Thymus (tissue), 14 donors: ENCODE measurements at places on chromosomes 7 and 10. TPM values are rescaled to one million over a fixed set of nuclear protein-coding genes. Genes with fewer than 3 reads are reported as not detected.

The CACNA2D1 gene
- total RNA-seq = 8.4 TPM

DNA sequence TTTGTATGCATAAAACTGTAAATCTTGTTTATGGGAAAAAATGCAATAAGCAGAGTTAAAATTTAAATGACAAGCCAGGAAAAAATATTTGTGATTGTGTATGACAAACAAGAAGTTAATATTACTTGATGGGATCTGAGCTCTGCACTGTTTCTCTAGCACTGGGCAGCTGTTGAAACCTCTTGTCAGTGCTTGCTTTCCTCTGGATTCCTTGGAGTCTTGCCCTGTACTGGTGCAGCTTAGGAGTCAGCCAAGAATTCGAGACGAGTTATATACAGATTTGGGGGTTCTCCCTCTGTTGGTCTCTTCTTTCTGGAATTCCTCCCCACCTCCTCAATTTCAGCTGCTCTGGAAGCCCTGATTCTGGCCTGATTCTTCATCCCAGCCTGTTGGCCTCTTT is 24.3 kb upstream of the OPN4 start:
- peaks cover 15% of the 10 kb centered on the region for H3K27me3 ChIP-seq
- H3K4me3 ChIP-seq = no peak overlapping the region
- no peaks in the 10 kb centered on the region for H3K36me3 ChIP-seq
- no peak overlapping the region for H3K27ac ChIP-seq
- no peaks in the 10 kb centered on the region for H3K4me1 ChIP-seq

GRCh38 chr10:21296575-21297355 is 228.7 kb downstream of the SKIDA1 start:
- no peaks in the 10 kb centered on the region for H3K27me3 ChIP-seq
- no peak for DNase-seq
- H3K4me1 ChIP-seq = no peaks in the 10 kb centered on the region
- no peaks in the 10 kb centered on the region for H3K36me3 ChIP-seq

The PRR15 gene
- total RNA-seq = 0.09 TPM

The RNF32 gene
- total RNA-seq = 1.2 TPM

GRCh38 chr7:30799206-30799975 is 28.2 kb downstream of the MINDY4 start:
- peaks cover 8% of the 10 kb centered on the region for H3K4me1 ChIP-seq
- no peak overlapping the region for H3K4me3 ChIP-seq
- no peaks in the 10 kb centered on the region for H3K27me3 ChIP-seq
- no peak overlapping the region for H3K27ac ChIP-seq
- H3K36me3 ChIP-seq = no peaks in the 10 kb centered on the region

GRCh38 chr7:134533288-134533771 is 6.0 kb downstream of the AKR1B10 start:
- no peak for DNase-seq
- H3K36me3 ChIP-seq = no peaks in the 10 kb centered on the region
- H3K4me1 ChIP-seq = no peaks in the 10 kb centered on the region
- H3K4me3 ChIP-seq = no peak overlapping the region
- H3K27me3 ChIP-seq = peaks cover 2% of the 10 kb centered on the region

DNA sequence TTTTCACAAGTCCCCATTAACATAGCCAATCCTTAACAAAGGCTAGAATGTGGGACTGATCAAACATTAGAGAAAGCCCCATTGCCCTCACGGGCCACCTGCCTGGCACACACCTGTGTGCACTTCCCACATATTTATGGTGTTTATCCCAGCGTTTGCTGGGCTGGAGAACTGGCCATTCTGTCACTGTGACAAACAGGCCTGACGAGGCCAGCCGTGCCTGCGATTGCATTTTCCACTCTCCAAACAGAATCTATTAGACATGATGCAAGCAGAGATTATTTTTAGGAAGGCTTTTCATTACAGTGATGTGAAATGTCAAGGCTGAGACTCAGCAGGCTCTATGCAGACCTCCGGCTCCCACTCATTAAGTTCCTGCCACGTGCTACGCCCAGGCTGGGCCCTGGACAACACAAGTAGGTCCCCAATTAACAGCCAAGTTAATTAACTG is 20.4 kb downstream of the PTPRN2 start:
- DNase-seq = no peak
- H3K4me1 ChIP-seq = no peaks in the 10 kb centered on the region
- no peak overlapping the region for H3K4me3 ChIP-seq
- no peaks in the 10 kb centered on the region for H3K36me3 ChIP-seq
- no peak overlapping the region for H3K27ac ChIP-seq

DNA sequence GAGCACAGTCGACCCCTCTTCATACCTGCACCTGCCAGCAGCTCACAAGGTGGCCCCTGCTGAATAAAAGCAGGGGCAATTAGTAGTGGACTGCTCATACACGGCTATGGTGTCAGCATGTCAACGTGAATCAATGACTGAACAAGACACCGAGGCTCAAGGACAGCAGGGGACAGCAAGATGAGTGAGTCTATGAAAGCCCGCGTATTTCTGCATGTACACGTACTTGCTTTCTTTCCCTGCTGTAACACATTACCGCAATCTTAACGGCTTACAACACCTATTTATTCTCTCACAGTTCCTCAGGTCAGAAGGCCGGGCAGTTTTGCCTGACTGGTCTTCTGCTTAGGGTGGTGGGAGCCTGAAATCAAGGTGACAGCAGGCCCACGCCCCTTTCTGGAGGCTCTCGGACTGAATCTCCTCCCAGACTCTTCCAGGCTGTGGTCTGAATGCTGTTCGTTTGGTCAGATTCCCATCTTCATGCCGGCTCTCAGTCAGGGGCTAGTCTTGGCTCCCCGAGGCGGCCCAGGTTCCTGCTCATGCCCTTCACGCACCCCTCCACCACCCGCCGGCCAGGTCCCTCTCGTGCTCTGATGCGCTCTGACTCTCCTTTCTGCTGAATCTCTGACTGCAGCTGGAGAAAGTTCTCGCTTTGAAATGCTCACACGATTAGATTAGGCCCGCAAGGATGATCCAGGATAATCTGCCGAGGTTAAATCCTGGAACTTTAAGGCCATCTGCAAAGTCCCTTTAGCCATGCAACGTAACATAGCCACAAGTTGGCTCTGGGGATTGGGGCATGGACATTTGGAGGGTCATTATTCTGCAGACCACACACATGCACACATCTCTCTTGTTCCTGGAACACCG is 7.8 kb upstream of the PPP2R2D start:
- no peak overlapping the region for H3K4me3 ChIP-seq
- peaks cover 24% of the 10 kb centered on the region for H3K27me3 ChIP-seq
- DNase-seq = no peak
- H3K27ac ChIP-seq = no peak overlapping the region
- H3K36me3 ChIP-seq = no peaks in the 10 kb centered on the region
- H3K4me1 ChIP-seq = no peaks in the 10 kb centered on the region

DNA sequence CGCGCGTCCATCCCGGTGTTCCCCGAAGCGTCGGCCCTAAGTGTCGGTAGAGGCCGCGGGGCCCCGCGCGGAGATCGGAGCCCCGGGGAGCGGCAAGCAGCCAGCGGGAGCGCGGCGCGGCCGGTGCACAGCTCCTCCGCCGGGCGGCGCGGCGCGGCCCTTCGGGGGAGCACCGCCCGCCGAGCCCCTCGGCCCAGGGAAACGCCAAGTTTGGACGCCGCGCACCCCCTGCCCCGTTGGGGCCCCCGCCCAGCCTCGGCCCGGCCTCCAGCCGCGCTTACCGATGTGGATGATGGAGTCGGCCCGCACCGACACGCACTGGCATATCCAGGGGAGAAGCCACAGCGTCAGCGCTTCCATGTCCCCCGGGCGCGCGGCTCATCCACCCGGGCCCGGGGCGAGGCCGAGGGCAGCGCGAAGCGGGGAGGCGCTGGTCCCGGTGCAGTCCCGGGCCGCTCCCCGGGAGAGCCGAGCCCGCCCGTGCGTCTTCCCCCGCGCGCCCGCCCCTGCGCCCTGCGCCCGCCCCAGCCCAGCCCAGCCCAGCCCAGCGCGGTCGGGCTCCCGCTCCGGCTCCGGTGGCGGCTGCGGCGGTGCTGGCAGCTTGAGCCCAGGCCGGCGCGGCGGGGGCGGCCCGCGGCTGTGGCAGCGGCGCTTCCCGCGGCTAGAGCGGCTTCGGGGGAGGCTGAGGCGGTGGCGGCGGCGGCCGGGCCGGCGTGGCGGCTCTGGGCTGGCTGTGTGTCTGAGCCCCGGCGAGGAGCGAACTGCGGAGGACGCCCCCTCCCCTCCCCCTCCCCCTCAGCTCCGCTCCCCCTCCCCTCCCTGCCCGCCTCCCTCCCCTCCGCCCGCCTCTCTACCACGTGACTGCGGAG is at the start of gene GRID1:
TSS of gene GRID1 (minus strand) at position 763 of the 869 bp plus-strand sequence.
- peaks cover 88% of the 10 kb centered on the region for H3K27me3 ChIP-seq
- no peak within 1 kb of the TSS for H3K4me3 ChIP-seq

The CUL2 gene
- total RNA-seq = 23.1 TPM

DNA sequence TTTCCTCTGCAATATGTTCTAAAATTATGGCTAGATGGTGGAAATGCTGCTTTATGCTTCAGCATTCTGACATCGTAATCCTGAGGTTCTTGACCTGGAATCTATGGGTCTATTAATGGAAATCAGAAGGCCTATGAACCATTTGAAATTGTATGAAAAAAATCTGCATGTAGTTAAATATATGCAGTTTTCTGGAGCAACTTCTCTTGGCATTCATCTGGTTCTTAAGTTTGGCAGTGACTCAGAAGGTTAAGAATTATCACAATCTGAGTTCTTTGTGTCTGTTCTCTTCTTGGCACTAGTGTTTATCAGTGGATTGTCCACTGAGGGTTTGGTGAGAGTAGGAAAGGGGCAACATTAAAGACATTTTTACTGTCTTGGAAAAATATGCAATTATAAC is 71.1 kb upstream of the FZD1 start:
- no peaks in the 10 kb centered on the region for H3K27me3 ChIP-seq
- no peaks in the 10 kb centered on the region for H3K4me1 ChIP-seq
- no peak overlapping the region for H3K4me3 ChIP-seq
- H3K36me3 ChIP-seq = no peaks in the 10 kb centered on the region
- H3K27ac ChIP-seq = no peak overlapping the region

DNA sequence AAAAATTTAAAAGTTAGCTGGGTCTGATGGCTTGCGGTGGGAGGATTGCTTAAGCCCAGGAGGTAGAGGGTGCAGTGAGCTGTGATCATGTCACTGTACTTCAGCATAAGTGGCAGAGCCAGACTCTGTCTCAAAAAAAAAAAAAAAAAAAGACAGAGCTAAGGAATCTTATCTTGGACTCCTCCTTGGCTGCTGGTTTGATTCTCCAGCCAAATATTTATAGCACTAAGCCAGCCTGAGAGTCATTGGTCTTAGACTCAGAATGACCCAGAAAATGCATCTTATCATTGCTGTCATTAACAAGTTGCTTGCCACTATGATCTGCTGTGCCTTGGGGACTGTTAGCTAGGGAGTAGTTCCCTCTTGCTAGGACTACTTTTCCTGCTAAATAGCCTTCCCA is 164.7 kb downstream of the GNAT3 start:
- H3K36me3 ChIP-seq = no peaks in the 10 kb centered on the region
- no peak overlapping the region for H3K27ac ChIP-seq
- no peaks in the 10 kb centered on the region for H3K4me1 ChIP-seq
- no peaks in the 10 kb centered on the region for H3K27me3 ChIP-seq
- H3K4me3 ChIP-seq = no peak overlapping the region
- DNase-seq = no peak

- H3K4me1 ChIP-seq = no peaks in the 10 kb centered on the region
- H3K4me3 ChIP-seq = no peak overlapping the region
- no peaks in the 10 kb centered on the region for H3K27me3 ChIP-seq
- no peak for DNase-seq
Measured at GRCh38 chr7:87204933-87205332, 14.6 kb downstream of the TMEM243 start.

DNA sequence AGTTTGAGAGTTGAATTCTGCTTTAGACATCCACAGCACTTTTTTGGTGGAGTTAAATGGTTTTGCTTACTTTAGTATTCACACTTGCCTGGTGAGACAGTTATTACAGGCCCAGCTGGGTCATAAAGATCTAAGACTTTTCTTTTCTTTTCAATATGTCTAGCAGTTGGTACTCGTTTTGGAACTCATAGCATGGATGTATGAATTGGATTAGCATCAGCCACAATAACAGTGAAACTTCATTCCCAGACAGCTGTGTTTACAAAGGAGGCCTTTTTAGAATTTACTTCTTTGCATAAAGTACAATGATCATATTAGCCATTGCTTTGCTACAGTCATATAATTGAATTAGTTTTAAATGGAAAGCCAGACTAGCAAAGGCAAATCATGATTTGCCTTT is 168.4 kb upstream of the DKK1 start:
- no peaks in the 10 kb centered on the region for H3K27me3 ChIP-seq
- H3K4me3 ChIP-seq = no peak overlapping the region
- no peaks in the 10 kb centered on the region for H3K4me1 ChIP-seq
- no peak for DNase-seq
- H3K27ac ChIP-seq = no peak overlapping the region

The CYP2W1 gene
- 0.09 TPM for total RNA-seq

DNA sequence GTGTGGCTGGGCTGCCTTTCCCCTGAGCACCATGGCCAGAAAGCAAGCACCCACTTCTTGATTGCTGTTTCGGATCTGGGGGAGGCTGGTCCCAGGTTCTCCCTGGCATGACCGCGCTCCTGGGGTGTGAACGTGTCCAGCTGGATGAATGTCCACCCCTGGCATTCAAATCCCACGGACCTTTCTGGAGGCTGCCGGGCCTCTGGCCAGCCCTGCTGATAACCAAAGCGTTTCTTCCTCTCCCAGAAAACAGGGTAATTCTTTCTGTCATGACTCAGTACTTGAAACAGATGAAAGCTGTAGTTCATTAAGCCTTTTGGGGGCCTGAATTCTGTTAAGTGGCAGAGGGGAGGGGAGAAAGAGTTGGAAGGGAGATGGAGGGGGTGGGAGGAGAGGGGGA is 73.1 kb upstream of the SAMD8 start:
- no peaks in the 10 kb centered on the region for H3K36me3 ChIP-seq
- H3K4me3 ChIP-seq = no peak overlapping the region
- no peak overlapping the region for H3K27ac ChIP-seq
- H3K4me1 ChIP-seq = peaks cover 4% of the 10 kb centered on the region
- no peaks in the 10 kb centered on the region for H3K27me3 ChIP-seq
- no peak for DNase-seq

DNA sequence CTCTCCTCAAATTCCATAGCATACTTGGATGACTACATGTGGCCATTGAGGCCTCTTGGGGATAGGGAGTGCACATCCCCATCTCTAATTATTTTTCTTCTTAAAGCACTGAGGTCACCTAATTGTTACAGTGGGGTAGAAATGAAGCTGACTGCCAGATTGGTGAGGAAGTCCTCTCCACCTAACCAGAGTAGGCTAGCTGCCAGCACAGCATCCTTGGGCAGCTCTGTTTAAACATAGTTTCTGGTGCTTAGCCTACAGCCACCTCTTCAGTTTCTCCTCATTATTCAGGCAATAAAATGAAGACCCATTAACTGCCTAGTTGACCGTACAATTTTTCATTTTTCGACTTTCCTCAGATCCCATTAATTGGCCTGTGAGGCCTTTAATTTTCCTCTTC is 104.6 kb downstream of the MLLT10 start:
- H3K27me3 ChIP-seq = no peaks in the 10 kb centered on the region
- no peaks in the 10 kb centered on the region for H3K36me3 ChIP-seq
- H3K4me3 ChIP-seq = no peak overlapping the region
- no peak overlapping the region for H3K27ac ChIP-seq
- DNase-seq = no peak
